ENCODE measurements at places on chromosomes 4 and X. TPM values are rescaled to one million over a fixed set of nuclear protein-coding genes. Genes with fewer than 3 reads are reported as not detected.

GRCh38 chr4:137310166-137310565 is 222.1 kb downstream of the PCDH18 start:
- DNase-seq: no peak

GRCh38 chr4:137647375-137647774 is 115.1 kb upstream of the PCDH18 start:
- no peak for DNase-seq

- DNase-seq: no peak
Observed at GRCh38 chrX:70436343-70436742, 8.3 kb upstream of the DLG3 start.

DNA sequence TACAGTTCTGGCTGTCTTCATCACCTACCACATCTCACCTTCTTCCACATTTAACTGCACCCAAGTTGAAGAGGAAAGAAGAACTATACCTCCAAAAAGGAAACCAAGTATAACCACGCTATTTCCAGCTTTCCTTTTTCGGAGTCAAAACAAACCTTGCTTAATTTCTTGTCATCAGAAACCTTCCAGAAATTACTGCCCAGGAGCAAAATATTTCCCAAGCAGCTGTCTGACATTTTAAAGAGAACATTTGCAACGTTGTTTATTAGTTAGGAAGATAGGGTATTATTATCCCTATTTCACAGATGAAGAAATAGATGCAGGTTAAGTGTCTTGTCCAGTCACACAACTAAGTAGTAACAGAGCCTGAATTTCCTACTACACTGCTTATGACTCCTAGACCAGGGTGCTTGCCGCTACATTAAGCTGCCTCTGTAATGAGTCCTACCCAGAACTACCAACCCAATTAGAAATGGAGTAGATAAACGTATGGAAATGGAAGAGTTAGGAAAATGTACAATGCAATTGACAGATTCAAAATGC is 2.2 kb upstream of the ACSL4 start:
- DNase-seq: no peak

The STAP1 gene
- polyA plus RNA-seq: 11.4 TPM

GRCh38 chr4:4356106-4357041 is 30.5 kb upstream of the NSG1 start:
- DNase-seq: no peak

GRCh38 chr4:792626-793092 is 33.3 kb downstream of the CPLX1 start:
- DNase-seq: no peak

GRCh38 chr4:2135083-2135482 is 76.0 kb downstream of the NAT8L start:
- DNase-seq: no peak

The G3BP2 gene
- polyA plus RNA-seq: 85.3 TPM

GRCh38 chr4:150382028-150382427 is 199.9 kb upstream of the MAB21L2 start:
- DNase-seq: no peak

GRCh38 chr4:15436513-15436912 is 8.7 kb downstream of the C1QTNF7 start:
- DNase-seq: no peak

DNA sequence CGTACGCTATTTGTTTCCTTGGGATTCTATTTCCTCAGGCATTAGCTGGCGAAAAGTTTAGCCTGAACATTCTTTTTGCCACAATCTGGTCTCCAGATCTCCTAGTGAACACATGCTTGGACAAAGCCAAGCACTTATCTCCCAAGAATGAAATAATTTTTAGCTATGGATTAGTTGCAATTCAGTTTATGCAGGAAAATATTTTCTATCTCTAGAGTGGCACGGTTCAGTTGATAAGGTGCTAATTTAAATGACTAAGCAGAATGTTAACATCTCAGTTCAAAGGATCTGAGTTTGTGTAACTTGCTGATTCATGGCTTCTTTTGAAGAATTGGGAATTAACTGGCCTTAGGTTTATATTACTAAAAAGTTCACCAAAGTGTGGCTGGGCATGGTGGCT is 58.1 kb upstream of the JADE1 start:
- no peak for DNase-seq

GRCh38 chr4:182549356-182549755 is 306.2 kb downstream of the TENM3 start:
- no peak for DNase-seq

The NXF2B gene
- not detected for polyA plus RNA-seq

- DNase-seq: no peak
Observed at GRCh38 chr4:181944527-181944926, 298.7 kb upstream of the TENM3 start.

- no peak for DNase-seq
Observed at GRCh38 chr4:47639531-47639930, 154.5 kb downstream of the ATP10D start.

GRCh38 chr4:160826339-160826679 is 1337.5 kb downstream of the FSTL5 start:
- DNase-seq: no peak

DNA sequence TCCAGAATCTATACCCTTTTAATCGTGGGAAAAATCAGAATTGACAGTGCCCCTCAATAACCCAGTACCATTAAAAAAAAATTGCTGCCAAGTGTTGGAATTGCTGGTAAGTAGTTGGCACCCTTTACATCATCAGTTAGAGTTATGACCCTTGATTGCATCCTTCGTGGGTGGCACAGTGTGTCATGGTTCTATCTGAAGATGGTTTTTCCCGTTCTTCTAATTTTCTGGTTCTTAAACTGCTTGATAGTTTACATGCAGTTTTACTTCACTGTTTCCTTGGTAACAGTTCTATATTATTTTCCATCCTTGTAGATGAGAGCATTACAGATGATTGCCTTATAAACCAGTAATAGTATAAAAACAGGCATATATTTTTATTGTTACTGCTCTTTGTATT is 3.2 kb downstream of the FRMPD4 start:
- DNase-seq: no peak

The FHL1 gene
- polyA plus RNA-seq: 17.6 TPM

DNA sequence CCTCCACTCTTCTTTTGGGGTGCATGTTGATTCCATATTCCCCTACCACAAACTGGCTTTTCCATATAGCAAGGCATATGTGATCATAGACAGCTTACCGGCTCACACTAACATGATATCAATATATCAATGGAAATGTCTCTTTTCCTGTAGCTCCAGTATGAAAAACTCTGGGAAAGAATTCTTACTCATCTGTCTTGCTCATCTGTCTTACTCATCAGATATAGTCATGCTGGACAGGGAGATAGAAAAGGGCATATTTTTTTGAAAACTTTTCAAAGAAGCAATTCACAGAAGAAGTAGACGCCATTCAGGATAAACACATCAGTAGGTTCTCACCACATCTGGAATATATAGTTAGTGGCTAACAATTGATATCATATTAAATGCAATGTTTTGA is 794.7 kb downstream of the RAB28 start:
- no peak for DNase-seq

The IL2RG gene
- polyA plus RNA-seq: 1,755 TPM

DNA sequence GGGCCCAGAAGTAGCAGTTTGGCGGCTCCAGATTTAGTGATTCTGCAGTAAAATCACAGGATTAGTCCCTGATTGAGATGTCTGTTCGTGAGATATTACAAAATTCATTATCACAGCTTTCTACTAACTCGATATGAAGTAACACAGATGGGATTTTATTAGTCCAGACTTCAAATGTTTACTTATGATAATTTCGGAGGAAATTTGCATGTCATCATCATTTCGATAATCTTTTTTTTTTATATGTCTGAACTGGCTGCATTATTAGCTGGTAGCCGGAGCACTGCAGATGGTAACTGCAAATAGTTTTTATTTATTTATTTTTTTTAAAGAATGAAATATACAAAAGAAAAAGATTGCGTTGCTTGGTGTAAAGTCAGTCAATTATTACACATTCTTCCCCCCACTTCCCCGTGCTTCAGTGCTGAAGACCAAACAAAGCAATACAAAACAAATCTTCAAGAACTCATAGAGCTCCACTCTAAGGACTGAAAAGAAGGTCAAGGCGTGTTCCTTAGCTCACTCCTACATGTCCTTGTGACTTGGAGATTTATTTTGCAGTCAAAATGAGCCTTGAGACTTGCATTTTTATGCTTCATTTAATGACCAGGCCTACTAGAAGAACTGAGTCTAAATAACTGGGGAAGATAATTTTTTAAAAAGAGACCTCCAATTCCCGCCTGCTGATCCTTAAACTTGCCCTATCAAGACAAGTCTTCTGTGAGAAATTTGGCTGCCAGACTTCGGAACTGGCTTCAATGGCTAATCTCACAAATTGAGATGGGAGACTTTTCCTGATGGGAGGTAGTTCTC is 11.7 kb upstream of the PITX2 start:
- DNase-seq: no peak

GRCh38 chr4:168999809-169000208 is 10.2 kb downstream of the CBR4 start:
- no peak for DNase-seq

DNA sequence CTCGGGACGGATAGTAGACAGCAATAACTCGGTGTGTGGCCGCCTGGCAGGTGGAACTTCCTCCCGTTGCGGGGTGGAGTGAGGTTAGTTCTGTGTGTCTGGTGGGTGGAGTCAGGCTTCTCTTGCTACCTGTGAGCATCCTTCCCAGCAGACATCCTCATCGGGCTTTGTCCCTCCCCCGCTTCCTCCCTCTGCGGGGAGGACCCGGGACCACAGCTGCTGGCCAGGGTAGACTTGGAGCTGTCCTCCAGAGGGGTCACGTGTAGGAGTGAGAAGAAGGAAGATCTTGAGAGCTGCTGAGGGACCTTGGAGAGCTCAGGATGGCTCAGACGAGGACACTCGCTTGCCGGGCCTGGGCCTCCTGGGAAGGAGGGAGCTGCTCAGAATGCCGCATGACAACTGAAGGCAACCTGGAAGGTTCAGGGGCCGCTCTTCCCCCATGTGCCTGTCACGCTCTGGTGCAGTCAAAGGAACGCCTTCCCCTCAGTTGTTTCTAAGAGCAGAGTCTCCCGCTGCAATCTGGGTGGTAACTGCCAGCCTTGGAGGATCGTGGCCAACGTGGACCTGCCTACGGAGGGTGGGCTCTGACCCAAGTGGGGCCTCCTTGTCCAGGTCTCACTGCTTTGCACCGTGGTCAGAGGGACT is 5.7 kb upstream of the MSANTD1 start:
- DNase-seq: no peak

The GAGE12H gene
- polyA plus RNA-seq: not detected

GRCh38 chr4:134278675-134279074 is 77.1 kb upstream of the PABPC4L start:
- no peak for DNase-seq

The APOOL gene
- polyA plus RNA-seq: 0.74 TPM

GRCh38 chrX:41435708-41436107 is 11.4 kb upstream of the NYX start:
- DNase-seq: no peak

The UGT8 gene
- polyA plus RNA-seq: not detected

Measured in immature natural killer cell (primary cell).